Activated naive CD4-positive, alpha-beta T cell (primary cell): ENCODE measurements at places on chromosomes 1 and 21.

DNA sequence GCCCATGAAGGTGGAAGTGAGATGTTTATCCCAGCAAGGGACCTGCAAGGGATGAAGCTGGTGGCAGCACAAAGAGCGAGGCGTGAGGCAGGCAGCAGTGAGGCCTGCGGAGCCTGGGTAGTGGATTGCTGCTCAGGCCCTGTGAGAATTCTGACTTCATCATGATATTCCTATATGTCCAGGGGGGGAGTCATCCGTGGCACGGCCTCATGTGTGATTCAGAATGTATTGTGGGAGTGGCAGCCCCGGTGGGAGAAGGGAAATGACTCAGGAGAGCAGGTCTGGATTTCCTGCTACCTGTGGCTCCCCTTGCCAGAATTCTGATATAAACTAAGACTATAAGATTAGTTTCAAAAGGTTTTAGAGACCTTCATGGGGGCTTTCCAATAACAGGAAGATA lies 240.9 kb downstream of the CAMTA1 start:
- no peak for DNase-seq

DNA sequence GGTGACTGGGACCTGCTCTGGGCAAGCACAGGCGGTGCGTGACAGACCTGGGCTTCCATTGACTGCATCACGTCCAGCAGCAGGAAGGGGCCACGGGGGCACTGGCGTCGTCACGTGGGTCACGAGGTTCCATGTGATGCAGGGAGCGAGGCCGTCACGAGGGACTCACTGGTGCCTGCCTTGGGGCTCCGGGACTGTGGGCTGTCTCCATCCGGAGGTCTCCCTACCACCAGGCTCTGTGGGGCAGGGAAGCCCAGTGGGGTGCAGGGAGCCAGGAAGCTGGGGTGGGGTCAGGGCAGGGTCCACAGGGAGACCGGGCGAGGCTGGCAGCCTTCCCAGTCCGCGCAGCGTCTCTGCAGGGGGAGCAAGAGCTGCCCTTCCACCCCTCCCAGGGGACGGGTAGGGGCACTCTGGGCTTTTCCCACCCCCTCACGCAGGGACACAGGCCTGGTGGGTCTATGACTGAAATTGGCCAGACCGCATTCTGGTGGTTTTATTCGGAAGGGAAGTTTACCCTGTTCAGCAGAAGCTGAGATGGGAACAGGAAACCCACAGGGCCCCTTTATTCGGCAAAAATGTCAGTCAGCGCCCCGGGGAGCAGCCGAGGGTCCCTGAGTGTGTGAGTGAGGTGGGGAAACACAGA lies 416 bp upstream of the TNFRSF14 start:
- peak; percentile 27 for DNase-seq

DNA sequence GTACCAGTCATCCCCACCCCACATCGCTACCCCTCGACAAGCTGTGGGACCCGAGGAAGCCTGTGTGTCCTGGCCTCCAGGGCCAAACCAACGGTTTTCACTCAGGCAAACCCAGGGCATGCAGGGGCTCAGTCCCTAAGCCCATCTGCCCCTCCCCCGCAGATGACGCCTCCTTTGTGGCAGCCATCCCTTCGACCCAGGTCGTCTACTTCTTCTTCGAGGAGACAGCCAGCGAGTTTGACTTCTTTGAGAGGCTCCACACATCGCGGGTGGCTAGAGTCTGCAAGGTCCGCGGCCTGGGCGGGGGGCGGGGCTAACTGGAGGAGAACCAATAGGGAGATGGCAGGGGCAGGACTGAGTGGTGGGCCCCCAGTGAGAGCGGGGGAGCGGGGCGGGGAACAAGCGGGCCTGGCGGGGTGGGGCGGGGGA lies 7.4 kb downstream of the SEMA4A start:
- peak; percentile 27 for DNase-seq

GRCh38 chr1:73673971-73674370 lies 524.0 kb downstream of the LRRIQ3 start:
- no peak for DNase-seq

GRCh38 chr1:179591592-179592580 lies at the start of gene TDRD5:
TSS of gene TDRD5 (plus strand) at chr1:179591832. CDS start at chr1:179592616, 784 bp downstream.
- DNase-seq, result no peak

DNA sequence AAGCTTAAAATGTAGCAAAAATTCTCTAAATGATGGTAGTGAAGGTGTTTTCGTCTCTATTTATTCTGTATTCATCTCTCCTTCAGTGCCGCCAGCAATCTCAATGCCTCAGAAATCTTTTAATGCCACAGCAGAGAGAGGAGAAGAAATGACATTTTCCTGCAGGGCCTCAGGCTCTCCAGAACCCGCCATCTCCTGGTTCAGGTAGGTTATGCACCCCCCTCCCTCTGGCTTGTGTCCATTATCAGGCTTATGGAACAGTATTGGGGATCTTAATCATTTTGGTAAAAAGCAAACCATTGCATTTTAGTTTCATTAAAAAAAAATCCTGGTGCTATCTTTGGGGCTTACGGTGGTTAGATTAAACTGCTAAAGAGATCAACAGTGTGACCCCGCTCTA lies 326.1 kb downstream of the NCAM2 start:
- DNase-seq, result no peak

- DNase-seq, result no peak
Measured at GRCh38 chr21:44917446-44918106, 3.1 kb downstream of the ITGB2 start.

DNA sequence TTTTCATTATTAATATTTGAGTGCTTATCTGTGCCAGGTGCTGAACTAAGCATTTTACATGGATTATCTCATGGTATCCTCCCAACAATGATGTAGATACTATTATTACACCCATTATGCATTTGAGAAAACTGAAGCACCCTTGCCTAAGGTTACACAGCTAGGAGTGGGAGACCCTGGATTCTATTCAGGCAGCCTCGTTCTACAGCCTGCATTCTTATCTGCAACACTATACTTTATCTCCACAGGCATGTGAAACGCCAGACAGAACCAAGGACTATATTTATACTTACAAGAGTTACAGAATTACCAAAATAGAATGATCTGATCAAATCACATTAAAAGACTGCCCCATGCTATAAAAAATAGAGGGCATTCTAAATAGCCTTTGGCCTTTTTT lies 22.4 kb downstream of the LPAR3 start:
- no peak for DNase-seq

DNA sequence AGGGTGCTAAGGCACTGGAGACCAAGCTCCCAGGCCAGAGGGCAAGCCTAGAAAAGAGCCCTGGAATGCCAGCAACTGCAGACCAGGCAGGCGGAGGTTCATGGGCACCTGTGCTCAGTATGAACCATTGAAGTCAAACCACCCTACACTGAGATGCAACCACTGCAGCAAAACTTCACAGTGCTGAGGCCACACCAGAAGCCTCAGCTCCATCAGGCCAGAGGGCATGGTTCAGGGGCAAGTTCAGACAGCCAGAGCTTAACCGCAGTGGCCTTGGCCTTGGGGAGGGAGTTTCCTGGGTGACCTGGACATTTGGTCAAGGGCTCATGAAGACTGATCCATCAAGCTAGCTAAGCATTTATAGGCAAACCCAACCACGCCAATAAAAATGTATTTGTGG lies 7.1 kb downstream of the RCC2 start:
- no peak for DNase-seq

DNA sequence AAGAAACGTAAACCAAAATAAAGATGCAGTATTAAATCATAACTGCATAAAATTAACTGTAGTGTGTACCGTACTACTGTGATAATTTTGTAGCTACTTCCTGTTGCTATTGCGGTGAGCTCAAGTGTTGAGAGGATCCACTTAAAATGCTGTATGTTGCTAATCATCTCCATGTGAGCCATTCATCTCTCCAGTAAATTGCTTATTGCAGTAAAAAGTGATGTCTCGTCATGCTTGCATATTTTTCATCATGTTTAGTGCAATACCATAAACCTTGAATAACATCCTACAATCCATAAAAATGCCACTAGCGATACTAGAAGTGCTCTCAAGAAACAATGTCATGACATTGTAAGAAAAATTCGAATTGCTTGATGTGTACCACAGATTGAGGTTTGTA lies 66.3 kb downstream of the RAVER2 start:
- no peak for DNase-seq

DNA sequence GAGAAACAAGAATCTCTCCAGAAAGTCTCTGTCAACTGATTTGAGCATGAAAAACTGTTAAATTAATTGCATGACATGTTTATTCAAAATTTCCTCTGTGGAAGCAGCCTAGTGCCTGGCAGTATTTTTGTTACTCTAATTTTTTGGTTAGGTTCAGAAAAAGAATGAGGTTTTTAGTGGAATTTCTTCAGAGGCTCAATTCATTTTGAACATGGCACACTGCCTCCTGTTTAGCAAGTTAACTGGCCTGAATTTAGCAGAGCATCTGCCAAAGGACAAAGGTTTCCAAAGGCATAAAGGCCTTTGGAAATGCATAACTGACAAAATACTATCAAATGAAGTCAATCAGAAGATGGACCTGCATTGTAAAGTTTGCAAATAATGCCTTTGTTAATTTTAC lies 1326.5 kb downstream of the PLA2G4A start:
- DNase-seq, result no peak

DNA sequence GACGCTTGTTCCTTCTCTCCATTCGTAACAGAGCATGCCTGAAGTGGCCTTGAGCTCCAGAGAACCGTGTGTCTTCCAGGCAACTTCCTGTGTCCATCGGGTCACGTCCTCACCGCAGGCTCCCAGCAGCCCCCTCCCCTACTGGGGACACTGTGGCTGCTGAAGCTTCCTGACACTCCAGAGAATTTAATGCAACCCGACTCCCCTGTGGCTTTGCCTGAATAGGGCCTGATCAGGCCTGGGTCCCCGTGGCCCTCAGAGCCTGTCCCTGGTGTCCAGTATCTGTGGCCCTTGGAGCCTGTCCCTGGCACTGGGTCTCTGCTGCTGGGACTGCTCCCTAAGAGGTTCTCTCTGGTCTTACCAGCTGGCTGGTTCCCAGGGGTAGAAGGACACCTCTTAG lies 219.7 kb upstream of the VAMP3 start:
- DNase-seq, result no peak

DNA sequence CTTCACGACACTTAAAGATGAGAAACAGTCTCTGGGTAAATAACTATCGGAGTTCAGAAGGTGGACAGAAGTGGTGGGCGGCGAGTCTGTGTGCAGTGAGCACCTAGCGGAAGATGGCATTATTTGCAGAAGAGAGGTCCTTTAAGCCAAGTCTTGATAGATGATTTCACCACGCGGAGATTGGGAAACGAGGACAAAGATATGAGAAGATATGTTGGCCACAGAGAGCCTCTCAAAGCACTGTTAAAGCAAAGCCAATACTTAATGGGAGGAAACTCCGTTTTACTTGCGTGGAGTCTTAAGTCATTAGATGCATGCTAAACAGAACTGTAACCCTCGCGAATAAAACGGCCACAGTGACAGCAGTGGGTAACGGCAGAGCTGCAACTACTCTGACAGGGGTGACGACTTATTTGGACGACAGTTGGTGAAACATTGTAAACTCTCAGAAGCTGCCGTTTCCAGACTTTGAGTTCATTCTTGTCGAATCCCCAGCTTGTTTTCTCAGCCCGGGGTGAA lies 577 bp upstream of the CEP350 start:
- DNase-seq, result peak; percentile 32

- no peak for DNase-seq
Measured at GRCh38 chr21:37758982-37759381, 157.3 kb downstream of the KCNJ6 start.

DNA sequence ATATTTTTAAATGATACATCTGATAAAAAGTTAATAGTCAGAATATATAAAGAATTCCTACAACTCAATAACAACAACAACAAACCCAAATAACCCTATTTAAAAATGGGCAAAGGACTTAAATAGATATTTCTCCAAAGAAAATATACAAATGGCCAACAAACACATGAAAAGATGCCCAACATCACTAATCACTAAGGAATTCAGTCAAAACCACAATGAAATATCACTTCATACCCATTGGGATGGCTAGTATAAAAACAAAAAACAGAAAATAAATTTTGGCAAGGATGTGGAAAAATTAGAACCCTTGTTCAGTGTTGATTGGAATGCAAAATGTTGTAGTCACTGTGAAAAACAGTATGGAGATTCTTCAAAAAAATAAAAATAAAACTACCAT lies 184.8 kb upstream of the RAB4A start:
- DNase-seq, result no peak
